ENCODE measurements at places on chromosomes 5 and 9. TPM values are rescaled to one million over a fixed set of nuclear protein-coding genes. Genes with fewer than 3 reads are reported as not detected.

ADAMTS19 gene
- not detected for total RNA-seq

CLIC3 gene
- 74.5 TPM for total RNA-seq

ROPN1L gene
- total RNA-seq: 0.09 TPM

SH3RF2 gene
- 1.4 TPM for total RNA-seq

SLC24A2 gene
- not detected for total RNA-seq

ANXA2R gene
- 10.6 TPM for total RNA-seq

Measured in pericardium fibroblast (primary cell).